Activated B cell treated with CpG ODN at 0.5 μM for 24 hours (primary cell): ENCODE measurements at places on chromosomes 3 and 15. TPM values are rescaled to one million over a fixed set of nuclear protein-coding genes. Genes with fewer than 3 reads are reported as not detected.

Gene GOLGA8R
- total RNA-seq = 1.3 and 2.3 TPM in 2 replicates

Gene DGKG
- total RNA-seq = 3.9 and 4.2 TPM in 2 replicates

Gene PLA1A
- 0.56 and 1.1 TPM in 2 replicates for total RNA-seq

Gene BNC1
- total RNA-seq = not detected in 2 replicates

DNA sequence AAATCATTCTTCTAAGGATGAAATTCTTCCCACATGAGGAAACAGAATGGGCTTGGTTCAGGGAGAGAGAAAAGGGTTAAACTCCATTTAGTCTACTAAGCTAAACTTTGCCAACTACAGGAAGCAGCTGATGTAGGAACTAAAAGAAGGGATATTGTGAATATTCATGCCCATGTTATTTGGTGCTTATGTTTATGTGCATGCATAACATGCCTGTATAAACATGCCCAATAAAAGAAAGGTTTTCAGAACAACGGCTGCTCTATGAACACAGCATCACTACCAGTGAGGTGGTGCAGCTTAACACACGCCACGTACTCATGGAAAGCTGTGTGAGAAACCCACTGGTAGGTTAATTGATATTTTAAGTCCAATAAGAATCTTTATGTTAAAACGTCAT, 59.4 kb upstream of the VGLL4 start:
- H3K4me1 ChIP-seq = no peaks in the 10 kb centered on the region
- peaks cover 23% of the 10 kb centered on the region for H3K36me3 ChIP-seq
- H3K4me3 ChIP-seq = no peak overlapping the region

DNA sequence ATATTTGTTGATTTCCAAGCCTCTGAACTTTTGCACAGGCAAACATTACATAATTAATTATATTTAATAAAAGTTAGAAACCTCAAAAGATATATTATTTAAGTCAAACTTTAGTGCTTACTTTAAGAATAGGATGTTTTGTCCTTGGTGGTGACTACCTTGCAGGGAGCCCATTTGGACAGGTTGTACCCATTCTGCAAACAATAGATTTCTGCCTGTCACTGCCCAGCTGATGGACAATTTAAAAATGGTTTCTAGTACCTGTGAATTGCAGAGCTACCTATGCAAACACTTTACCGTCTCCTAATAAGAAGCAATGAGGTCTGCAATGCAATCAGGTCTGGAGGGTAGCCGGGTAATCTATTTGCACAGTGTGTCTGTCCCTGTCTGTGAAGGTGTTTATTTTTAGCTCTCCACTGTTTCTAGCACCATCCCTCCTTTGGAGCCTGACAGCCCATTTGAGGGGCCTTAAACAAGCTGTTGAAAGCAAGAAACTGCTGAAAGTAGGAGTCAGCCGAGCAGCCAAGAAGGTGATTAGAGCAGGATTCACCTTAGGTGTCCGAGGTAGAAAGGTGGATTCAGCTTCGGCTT, 556.2 kb upstream of the CFAP20DC start:
- H3K27me3 ChIP-seq = no peaks in the 10 kb centered on the region
- no peak overlapping the region for H3K4me3 ChIP-seq
- no peak overlapping the region for H3K27ac ChIP-seq
- no peak for DNase-seq
- H3K36me3 ChIP-seq = no peaks in the 10 kb centered on the region

DNA sequence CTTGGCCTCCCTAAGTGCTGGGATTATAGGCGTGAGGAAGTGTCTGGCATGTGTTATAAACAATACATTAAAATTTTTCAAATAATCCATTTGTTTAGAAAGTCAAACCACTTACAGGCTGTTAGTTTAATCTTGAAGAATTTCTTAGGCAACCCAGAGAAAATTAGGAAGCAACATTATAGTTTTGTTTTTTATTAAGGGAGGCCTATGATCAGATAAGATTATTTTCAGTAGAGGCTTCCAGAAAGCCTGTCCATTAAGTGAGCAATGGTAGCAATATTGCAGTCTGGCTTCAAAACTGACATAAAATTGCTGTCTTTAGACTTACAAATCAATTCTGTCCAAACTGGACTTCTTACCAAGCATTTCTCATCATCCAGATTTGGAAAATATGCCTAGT, 49.6 kb downstream of the CD47 start:
- H3K36me3 ChIP-seq = peaks cover 59% of the 10 kb centered on the region
- H3K27ac ChIP-seq = peak overlapping the region; percentile 31
- peaks cover 20% of the 10 kb centered on the region for H3K4me1 ChIP-seq
- no peak for DNase-seq
- H3K27me3 ChIP-seq = no peaks in the 10 kb centered on the region

DNA sequence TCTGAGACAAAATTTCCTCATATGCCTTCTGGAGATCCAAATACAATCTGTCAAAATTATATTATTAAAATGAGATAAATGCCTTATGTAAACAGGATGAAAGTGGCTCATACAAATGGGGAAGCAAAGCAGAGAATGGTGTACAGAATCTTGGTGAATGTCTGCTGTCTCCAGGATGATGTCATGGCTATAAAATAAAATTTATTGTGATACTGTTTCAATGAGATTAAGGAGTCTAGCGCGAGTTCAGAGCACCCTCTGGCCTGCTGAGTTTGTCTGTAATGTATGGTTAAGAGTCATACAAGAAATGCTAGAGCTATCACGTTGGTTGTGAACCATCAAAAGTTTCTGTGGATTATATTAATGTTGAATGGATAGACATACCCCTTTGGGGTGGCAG, 359.7 kb downstream of the EFHB start:
- no peaks in the 10 kb centered on the region for H3K36me3 ChIP-seq
- H3K27me3 ChIP-seq = no peaks in the 10 kb centered on the region
- H3K4me3 ChIP-seq = no peak overlapping the region
- H3K27ac ChIP-seq = no peak overlapping the region

DNA sequence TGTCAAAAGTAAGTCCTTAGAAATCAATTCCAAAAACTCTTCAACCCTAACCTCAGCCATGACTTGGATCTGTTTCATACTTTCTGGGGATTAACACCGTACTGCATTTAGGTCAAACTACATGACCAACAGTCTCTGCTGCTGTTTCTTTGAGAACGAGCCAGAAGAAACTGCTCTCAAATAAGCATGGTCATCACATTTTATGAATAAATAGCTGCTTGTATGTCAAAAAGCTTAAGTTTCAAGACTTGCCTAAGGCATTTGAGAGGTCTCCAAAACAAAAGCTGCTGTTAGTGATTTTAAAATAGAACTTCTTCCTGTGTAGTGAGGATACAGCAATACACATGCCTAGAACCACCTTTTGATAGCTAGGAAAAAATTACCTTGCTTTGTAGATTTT, 166.3 kb upstream of the CHRM5 start:
- H3K4me1 ChIP-seq = no peaks in the 10 kb centered on the region
- DNase-seq = no peak
- no peak overlapping the region for H3K27ac ChIP-seq

- no peaks in the 10 kb centered on the region for H3K36me3 ChIP-seq
- no peak overlapping the region for H3K27ac ChIP-seq
- H3K4me1 ChIP-seq = peaks cover 12% of the 10 kb centered on the region
- peaks cover 42% of the 10 kb centered on the region for H3K27me3 ChIP-seq
- H3K4me3 ChIP-seq = no peak overlapping the region
Observed at GRCh38 chr15:77636209-77636608, 3.5 kb upstream of the LINGO1 start.

- DNase-seq = no peak
- no peak overlapping the region for H3K4me3 ChIP-seq
- H3K4me1 ChIP-seq = peaks cover 1% of the 10 kb centered on the region
- H3K27me3 ChIP-seq = no peaks in the 10 kb centered on the region
Observed at GRCh38 chr3:125083776-125084175, 28.0 kb upstream of the HEG1 start.

DNA sequence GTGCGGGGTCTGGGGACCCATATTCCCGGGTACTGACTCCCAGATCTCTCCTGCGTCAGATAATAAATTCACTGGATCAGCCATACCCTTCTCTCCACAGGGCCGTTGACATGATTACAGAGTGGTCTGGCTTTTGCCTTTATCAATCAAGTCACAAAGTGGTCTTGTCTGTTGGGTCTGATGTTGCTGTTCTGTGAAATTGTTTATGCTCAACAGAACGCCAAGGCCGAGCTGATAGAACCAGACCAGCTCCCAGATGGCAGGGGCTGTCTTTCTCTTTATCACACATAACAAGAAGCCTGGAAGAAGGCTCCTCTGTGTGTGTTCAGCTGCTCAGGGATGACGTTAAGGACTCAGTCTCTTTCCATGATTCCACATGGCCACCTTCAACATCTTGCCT, 751 bp upstream of the DCLK3 start:
- no peak overlapping the region for H3K27ac ChIP-seq
- no peaks in the 10 kb centered on the region for H3K36me3 ChIP-seq
- no peak for DNase-seq
- peaks cover 4% of the 10 kb centered on the region for H3K4me1 ChIP-seq
- H3K4me3 ChIP-seq = no peak overlapping the region
